ENCODE measurements at places on chromosomes 12 and 14. TPM values are rescaled to one million over a fixed set of nuclear protein-coding genes. Genes with fewer than 3 reads are reported as not detected.
A peak's percentile ranks its signal among the peaks of the same experiment; 100 is the strongest.

DNA sequence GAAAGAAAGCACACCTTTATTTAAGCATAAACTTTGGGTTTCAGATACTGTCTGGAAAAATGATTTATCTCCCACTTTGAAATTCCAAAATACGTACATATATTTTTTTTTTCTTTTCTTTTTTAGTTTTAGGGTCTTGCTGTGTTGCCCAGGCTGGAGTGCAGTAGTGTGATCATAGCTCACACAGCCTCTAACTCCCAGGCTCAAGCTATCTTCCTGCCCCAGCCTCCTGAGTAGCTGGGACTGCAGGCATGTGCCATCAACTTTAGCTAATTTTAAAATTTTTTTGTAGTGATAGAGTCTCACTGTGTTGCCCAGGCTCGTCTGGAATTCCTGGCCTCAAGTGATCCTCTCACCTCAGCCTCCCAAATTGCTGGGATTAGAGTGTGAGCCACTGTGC, 45.9 kb upstream of the PAPLN start:
- no peak overlapping the region for H3K27ac ChIP-seq
- no peak for DNase-seq
- H3K4me1 ChIP-seq: no peaks in the 10 kb centered on the region
- H3K4me3 ChIP-seq: no peak overlapping the region
- no peaks in the 10 kb centered on the region for H3K27me3 ChIP-seq
- peaks cover 84% of the 10 kb centered on the region for H3K36me3 ChIP-seq

The ANO4 gene
- total RNA-seq: not detected

The NGB gene
- total RNA-seq: not detected

DNA sequence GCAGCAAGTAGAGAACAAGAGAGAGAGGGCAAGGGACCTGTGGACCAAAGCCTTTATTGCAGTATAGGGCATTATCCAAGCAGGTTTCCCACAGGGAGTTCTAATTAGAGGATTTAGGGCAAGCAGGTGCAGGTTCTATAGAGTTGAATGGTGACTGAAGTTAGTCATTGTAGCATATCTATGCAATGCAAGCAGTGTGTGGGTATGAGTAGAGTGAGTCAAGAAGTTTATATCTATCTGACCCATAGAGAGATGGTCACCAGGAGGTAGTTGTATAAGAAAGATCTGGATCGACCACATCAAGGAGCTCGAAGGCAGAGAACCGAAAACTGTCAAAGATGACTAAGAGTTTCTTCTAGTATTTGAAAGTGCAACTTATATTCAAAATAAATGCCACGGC, 167.3 kb downstream of the PLCZ1 start:
- H3K27me3 ChIP-seq: no peaks in the 10 kb centered on the region
- no peak overlapping the region for H3K27ac ChIP-seq
- no peak for DNase-seq
- H3K4me1 ChIP-seq: no peaks in the 10 kb centered on the region
- H3K4me3 ChIP-seq: no peak overlapping the region

DNA sequence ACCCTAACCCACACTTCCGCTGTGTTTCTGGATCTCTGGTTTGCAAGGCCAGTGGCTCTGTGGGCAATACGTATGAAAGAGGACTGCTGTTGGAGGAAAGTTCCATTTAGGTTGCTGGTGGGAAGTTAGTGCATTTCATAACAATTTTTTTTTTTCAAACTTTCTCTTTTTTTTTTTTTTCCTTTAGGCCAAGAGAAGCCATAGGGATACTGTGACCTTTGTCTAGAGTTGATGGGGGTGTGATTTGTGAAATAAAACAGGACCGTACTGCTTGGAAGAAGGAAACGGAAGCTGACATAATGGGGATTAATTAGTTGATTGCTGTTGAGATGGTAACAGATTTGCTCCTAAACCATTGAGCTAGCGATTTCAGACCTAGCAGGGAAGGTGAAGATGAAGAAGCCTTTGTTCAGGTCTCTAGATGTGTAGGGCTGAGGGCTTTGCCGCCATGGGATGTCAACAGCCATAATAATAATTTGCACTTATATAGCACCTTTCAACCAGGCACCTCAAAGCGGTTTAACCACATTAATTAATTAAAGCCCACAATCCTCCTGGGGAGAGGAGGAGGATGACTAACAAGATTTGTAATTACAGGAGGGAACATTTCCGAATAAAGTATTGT, 315.3 kb downstream of the ZFP36L1 start:
- H3K27ac ChIP-seq: peak overlapping the region; percentile 99
- H3K4me3 ChIP-seq: no peak overlapping the region
- H3K4me1 ChIP-seq: peaks cover 83% of the 10 kb centered on the region
- no peaks in the 10 kb centered on the region for H3K36me3 ChIP-seq

The MYF6 gene
- total RNA-seq: not detected

DNA sequence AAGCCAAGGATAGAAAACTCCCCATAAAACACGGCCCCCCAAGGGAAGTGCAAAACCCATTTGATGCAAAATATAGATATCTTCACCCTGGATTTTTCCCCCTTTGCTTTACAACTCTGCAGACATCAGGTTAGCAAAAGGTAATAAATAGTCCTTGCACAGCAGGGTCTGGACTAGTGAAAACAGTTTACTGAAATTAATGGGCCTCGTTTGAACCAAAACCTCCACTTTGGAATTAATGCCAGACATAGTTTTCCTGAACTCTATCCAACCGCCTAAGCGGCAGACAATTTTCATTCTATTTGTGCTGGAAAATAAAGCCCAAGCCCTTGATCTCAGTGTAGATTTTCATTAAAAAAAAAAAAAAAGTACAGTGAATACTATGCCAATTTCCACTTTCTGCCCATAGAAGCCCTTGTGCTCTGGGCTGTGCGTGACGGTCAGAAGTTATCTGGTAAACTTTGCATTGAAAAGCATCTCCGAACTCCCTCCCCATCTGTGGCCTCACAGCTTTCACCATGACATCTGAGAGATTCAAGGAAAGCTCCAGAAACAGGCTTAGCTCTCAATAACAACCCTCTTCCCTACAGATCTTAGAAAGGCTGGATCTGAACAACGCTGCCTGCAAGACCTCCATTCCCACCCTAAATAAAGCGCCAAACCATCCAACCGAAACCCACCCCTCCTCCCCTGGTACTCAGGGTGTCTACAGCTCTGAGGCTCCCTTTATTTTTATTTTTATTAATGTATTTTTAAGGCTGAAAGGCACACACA, 11.0 kb upstream of the IRF2BPL start:
- H3K36me3 ChIP-seq: no peaks in the 10 kb centered on the region
- peaks cover 91% of the 10 kb centered on the region for H3K4me1 ChIP-seq
- no peaks in the 10 kb centered on the region for H3K27me3 ChIP-seq
- H3K27ac ChIP-seq: peak overlapping the region; percentile 96

GRCh38 chr14:91374879-91375702, 42.5 kb downstream of the CCDC88C start:
- no peak for DNase-seq
- peak overlapping the region; percentile 87 for H3K27ac ChIP-seq
- H3K4me3 ChIP-seq: peak overlapping the region; percentile 11
- H3K4me1 ChIP-seq: peaks cover 97% of the 10 kb centered on the region
- H3K27me3 ChIP-seq: no peaks in the 10 kb centered on the region
- H3K36me3 ChIP-seq: peaks cover 48% of the 10 kb centered on the region

- H3K27me3 ChIP-seq: no peaks in the 10 kb centered on the region
- no peaks in the 10 kb centered on the region for H3K4me1 ChIP-seq
- no peaks in the 10 kb centered on the region for H3K36me3 ChIP-seq
- no peak for DNase-seq
- H3K4me3 ChIP-seq: no peak overlapping the region
Observed at GRCh38 chr14:76581592-76581991, 179.7 kb upstream of the VASH1 start.

DNA sequence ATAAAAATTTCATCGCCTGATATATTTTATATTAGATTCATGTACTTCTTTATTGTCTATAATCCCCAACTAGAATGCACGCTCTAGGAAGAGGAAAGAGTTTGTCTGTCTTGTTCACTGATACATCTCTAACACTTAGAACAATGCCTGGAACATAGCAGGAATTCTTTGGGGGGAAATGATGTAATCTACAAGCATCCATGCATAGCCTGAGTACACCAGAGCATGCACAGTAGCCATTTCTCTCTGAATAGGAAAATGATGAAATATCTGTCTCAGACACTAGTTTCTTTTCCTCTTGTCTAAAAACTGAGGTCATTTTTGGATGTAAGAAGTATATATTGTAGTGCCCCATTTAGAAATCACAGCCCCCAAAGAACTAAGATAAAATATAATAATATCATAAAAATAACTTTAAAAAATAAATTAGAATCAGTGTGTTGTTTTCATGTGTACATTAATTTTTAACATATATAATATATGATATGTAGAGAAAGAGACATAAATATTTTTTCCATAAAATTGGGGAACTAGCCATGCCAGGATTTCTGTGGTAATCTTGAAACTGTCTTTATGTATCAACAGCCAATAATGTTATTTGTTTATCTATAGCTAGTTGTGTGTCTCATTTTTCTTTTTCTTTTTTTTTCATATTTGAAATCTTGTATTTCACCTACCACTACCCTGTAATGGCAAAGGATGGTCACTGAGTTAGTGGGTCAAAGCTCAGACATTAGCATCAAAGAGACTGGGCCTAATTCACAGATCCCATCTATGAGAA, 155.6 kb upstream of the TMCC3 start:
- DNase-seq: no peak
- H3K4me3 ChIP-seq: peak overlapping the region; percentile 21
- no peaks in the 10 kb centered on the region for H3K27me3 ChIP-seq
- peaks cover 49% of the 10 kb centered on the region for H3K36me3 ChIP-seq
- H3K4me1 ChIP-seq: peaks cover 57% of the 10 kb centered on the region

DNA sequence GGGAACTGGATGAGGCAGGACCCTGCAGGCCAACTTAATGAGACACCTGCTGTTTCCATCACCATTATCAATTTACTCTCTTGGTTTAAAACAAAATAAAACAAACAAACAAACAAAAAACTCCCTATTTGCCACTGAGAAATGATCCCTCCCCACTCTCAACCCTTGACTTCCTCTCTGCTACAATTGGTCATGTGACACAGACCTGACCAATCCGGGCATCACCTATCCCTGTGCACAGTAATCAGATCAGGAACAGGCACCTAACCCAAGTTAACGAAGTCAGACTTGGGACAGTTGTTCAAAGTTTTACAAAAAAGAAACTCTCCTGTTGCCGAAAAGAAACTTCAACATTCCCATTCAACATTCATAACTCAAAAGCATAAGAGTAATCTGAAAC, 58.4 kb downstream of the NELL2 start:
- no peaks in the 10 kb centered on the region for H3K4me1 ChIP-seq
- no peak for DNase-seq
- H3K36me3 ChIP-seq: no peaks in the 10 kb centered on the region
- no peaks in the 10 kb centered on the region for H3K27me3 ChIP-seq
- H3K4me3 ChIP-seq: no peak overlapping the region

- peaks cover 1% of the 10 kb centered on the region for H3K36me3 ChIP-seq
- no peak for DNase-seq
- H3K4me1 ChIP-seq: peaks cover 6% of the 10 kb centered on the region
- H3K27me3 ChIP-seq: no peaks in the 10 kb centered on the region
- no peak overlapping the region for H3K4me3 ChIP-seq
- no peak overlapping the region for H3K27ac ChIP-seq
Observed at GRCh38 chr14:93343266-93343665, 3.7 kb upstream of the COX8C start.

DNA sequence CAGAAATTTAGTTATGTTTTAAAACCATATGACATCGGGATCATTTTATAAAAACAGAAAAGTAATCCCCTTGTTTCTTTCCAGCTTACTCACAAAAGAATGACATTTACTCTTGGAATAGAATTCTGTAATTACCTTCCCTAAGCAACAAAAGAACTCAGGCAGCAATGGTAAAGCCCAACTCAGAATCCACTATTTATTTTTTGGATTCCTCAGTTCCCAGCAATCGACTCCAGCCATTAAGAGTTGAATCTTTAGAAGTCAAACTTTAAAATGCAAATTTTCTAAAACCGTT, 65.9 kb downstream of the FOXN3 start:
- H3K27ac ChIP-seq: peak overlapping the region; percentile 94
- H3K4me1 ChIP-seq: peaks cover 61% of the 10 kb centered on the region
- DNase-seq: no peak
- H3K27me3 ChIP-seq: no peaks in the 10 kb centered on the region
- peaks cover 40% of the 10 kb centered on the region for H3K36me3 ChIP-seq

The C12orf50 gene
- 0.12 TPM for total RNA-seq

The AKAP5 gene
- total RNA-seq: 4.3 TPM

Measured in activated B cell treated with CpG ODN at 0.5 μM for 24 hours (primary cell).